ENCODE measurements at places on chromosomes 5 and 9.

DNA sequence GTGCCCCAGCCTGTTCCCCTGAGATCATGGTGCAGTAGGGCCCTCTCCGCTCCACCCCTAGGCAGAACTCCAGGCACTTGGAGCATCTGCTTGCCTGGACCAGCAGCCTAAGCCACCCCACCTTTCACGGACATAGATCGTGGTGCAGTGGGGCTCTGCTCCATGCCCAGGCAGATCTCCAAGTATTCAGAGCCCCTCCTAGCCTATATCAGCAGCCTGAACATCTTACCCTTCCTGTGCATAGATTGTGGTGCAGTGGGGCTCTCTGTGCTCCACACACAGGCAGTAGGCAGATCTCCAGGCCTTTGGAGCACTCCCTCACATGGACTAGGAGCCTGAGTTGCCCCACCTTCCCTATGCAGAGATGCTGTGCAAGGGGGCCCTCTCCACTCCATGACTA, 103.0 kb downstream of the GLIS3 start:
- DNase-seq: no peak

DNA sequence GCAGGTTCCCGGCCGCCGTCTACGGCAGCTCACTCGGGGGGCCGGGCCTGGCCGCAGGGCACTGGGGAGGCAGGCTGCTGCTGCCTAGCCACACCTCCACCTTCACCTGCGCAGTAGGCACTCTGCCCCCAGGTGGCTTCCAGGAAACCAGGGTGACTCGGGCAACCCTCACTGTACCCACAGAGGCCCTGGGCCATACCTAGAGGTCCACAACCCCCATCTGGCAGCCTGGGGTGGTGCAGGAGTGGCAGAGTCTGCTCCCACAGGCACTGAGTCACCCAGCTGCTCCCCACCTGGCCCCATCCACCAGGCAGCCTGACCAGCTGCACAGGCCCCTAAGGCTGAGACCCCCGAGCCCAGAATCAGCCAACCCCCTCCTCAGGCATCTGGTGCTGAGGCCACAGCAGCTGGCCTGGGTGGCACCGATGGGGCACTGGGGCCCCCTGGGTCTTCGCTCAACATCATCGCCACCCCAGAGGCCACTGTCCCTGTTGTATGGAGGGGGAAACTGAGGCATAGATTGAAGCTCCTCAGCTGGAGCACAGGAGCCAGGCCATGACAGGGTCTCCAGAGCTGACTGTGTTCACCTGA, 70.2 kb downstream of the KCNT1 start:
- no peak for DNase-seq

DNA sequence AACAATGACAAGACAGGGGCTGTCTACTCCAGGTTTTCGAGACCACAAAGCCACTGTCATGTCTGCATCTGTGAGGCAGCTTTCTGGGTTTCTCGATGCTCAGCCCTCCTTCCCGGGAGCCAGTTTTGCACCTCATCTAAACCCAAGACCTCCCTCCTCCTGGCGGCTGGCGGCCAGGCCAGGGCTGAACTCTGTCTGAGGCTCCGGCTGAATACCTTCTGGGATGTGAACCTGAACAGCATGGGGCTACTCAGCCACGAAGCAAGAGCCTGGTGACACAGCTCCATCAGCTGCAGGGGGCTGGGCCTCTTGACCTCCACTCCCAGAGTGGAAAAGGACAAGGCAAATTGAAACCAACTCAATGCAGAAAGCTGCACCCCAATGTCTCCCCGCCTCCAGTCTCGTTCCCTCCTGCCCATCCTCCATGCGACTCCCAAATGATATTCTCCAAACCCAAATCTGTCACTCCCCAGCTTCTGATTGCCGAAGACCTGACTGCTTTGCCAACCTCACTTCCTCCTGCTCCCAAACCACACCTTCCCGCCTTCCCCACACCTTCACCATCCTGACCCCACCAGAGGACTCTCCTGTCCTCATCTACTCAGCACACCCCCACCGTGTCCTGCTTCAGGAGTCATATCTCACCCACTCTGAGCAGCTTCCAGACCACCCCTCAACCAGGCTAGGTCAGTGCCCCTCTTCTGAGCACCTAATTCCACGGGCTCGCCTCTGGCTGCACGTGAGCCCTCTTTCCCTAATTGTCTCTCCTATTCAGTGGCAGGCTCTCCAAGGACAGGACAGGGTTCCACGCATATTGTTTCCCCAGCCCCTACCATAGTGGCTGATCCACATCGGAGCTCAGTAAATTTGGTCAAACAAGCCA, 4.5 kb downstream of the ANKS6 start:
- DNase-seq: no peak

- DNase-seq: no peak
Measured at GRCh38 chr5:93587597-93588351, 4.8 kb downstream of the NR2F1 start.
